CD4-positive, alpha-beta memory T cell (primary cell): ENCODE measurements at places on chromosomes 7 and 10.

DNA sequence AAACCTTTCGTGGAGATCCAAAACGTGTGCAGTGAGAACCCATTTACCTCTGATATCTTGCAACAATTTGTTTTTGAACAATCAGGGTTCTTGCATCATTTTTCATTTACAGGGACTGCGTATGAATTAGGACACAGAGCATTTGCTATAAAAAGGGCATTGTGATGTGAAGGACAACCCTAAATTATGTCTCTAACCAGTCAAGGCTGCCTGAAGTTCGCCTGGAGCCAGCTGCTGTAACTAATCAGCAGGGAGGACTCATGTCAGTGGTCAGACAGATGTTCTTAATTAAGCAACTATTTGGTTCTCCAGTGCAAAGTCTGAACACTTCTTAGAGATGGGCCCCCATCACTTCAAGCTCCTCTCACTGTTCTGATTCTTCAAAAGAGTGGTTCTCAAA is 674.8 kb downstream of the KCNMA1 start:
- DNase-seq = no peak

GRCh38 chr10:32882076-32882475 is 76.0 kb downstream of the ITGB1 start:
- DNase-seq = no peak

DNA sequence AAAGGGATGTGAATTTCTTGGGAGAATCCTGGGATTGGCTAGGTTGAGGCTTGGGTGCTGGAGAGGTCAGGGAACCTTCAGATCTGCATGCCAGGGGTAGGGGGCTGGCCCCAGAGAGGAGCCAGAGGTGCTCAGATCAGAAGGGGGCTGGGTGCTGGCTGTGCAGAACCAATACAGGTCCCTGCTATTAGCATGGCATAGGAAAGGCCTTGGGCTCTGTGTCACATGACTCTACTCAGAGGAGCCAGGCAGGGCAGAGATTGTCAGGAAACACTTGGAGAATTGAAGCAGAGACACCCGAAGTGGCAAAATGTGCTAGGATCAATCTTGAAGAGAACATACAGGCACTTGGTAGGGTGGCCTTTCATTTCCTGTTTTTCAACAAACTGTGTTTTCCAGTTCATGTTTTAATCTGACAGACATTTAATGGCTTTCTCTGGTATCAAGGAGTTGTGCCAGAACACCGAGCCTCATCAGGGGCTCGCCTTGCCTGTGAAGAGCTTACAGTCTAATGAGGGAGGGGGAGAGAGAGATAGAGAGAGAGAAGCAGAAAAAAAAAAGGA is 498.9 kb downstream of the RPS24 start:
- DNase-seq = no peak

- DNase-seq = no peak
These were observed 84.4 kb downstream of the RGS10 start for GRCh38 chr10:119457966-119458766.

DNA sequence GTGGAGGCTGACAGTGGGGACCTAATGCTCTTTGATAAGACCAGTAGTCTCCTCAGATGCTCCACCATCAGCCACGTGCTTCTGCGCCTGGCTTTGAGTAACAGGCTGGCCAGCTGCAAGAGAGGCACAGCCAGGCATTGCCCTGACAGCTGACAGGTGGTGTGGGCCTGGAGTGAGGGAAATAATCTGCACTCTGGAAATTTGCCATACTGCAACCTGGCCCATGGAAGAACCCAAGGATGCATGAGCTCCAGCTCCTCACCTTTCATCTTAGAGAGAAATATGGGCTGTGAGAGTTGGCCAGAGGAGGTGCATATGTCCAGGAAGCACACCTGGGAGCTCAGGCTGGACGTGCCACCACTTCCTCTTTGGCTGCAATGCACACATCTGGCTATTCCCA is 118.9 kb downstream of the PLXDC2 start:
- DNase-seq = no peak

GRCh38 chr10:43190775-43191174 is 52.5 kb downstream of the CSGALNACT2 start:
- DNase-seq = no peak

DNA sequence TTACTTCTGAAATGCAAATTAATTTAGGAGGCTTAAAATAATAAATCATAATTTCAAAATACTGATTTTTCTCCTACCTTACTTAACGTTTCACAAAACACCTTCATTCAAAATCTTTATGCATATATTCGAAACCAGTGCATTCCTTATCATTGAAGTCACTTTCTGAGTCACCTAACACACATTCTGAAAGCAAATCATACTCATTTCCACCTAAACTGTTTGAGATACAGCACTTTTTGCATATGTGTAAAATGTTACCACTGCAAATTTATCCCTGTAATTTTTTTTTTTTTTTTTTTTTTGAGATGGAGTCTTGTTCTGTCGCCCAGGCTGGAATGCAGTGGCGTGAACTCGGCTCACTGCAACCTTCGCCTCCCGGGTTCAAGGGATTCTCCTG is 15.7 kb downstream of the PPP3CB start:
- no peak for DNase-seq

DNA sequence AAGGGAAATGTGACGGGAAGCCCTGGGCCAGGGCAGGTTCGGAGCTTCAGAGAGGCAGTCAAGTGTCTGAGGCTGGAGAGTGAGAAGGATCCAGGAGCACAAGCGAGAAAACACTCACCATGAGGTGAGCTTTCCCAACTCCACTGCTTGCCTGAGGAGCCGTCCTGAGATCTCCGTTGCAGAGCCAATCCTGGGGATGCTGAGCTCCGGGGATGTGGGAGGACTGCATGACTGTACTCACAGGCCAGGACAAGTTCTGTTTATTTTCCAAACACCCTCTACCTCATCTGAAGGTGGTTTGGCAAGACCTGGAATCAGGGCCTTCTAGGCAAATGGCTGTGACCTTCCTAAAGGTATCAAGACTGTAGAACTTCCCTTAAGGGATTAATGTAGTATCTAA is 38.7 kb downstream of the GLI3 start:
- no peak for DNase-seq

DNA sequence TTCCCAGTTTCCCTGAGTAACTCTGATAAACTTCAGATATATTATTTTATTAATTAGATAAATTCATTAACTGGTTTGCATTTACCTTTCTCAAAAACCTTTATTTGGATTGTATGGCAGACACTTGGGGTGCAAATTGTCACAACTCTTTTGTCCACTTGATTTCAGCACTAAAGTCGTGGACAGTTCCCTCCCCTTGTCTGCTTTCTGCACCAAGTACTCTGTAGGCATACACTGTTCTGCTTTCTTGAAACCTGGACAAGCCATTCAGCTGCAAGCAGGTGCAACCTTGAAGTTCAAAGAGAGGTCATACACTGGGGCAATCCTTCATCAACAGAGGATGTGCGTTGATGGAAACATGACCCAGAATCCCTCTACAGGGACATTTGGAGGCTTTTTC is 162.9 kb downstream of the ARL5B start:
- DNase-seq = no peak

DNA sequence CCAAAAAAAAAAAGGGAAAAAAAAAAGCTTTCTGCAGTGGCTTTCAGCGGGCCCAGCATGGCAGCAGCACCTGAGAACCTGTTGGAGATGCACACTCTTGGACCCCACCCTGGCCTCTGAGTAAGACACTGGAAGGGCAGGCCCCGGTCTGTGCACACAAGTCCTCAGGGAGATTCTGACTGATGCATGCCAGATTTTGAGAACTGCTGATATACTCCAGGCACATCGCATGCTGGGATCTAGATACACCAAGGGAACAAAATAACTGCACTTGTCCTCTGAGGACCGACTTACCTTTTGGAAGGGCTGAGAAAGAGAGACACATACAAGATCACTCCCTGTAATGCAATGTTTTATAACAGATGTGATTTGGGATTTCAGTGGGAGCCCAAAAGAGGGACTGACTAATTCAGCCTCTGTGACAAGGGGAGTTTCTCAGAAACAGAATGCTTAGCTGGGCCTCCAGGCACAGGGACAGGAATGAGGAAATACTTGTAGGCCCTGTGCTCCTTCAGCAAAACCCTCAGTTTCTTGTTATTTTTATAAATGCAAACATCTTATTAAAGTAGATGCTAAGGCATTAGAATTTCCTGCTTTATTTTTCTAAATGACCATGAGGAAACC is 8.2 kb downstream of the EGFR start:
- DNase-seq = no peak

DNA sequence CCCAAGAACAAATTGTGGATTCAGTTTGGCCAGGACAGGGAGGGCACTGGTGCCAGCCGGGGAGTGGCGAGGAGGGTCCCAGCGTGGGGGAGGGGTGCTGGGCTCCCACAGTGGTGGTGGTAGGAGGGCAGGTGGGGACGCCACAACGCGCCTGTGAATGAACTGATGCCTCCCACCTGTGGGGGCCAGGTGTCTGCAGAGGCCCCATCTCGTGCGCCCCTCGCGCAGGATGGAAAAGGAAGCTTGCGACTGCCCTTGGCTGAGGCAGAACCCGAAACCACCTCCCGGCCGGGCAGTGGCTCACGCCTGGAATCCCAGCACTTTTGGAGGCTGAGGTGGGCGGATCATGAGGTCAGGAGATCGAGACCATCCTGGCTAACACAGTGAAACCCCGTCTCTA is 72.0 kb downstream of the MICALL2 start:
- no peak for DNase-seq

DNA sequence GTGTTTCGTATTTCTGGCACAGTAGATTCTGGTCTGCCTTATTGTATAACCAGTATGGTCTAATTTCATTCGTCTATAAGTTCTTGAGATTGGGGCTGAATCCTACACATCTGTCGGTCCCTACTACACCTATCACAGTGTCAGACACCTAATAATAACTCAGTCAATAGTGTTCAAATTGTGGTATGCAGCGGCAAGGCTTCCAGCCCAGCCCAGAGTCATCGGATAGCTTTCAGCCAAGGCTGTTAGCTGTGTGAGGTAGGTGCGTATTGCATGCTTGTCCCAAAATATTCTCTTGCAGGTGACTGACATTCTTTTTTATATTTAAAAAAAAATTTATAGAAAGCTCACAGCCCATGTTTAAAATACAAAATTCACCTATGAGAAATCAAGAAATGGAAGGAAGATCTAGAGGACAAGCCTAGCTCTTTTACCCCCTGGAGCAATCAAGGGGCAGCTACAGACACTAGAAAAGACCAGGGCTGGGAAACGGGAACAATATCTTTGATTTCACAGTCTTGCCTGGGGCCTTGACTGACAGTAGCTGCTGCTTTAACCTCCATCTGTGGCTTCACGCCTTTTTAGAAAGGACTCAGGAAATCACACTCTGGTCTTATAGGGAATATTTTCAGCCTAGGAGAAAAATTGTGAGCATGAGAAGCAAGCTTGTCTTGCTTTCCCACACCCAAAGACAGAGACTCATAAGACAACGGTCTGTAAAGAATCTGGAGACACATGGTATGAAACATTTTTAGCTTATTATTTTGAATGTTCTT is 9.5 kb upstream of the ASB4 start:
- DNase-seq = no peak

- DNase-seq = no peak
These were observed 303.9 kb upstream of the NRP1 start for GRCh38 chr10:33638374-33638773.

- DNase-seq = no peak
These were observed 59.4 kb downstream of the HTR7 start for GRCh38 chr10:90798482-90798881.

DNA sequence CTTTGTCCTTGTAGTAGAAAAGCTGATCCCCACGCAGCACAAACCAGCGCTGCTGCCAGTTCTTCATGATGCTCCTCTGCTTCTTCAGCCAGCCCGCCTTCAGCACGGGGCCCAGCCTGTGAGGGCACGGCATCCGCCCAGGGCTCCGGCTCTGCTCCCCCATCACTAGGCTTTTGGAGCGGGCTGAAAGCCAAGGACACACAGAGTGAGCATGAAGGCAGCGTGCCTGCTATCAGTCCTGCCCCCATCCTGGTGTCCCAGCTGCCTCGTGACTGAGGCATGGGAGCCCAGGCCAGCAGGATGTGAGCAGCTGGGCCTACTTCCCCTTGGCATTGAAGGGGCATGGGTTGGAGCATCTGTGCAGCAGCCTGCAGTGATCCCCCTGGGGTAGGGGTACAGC is 21.9 kb downstream of the ARHGAP22 start:
- DNase-seq = no peak

DNA sequence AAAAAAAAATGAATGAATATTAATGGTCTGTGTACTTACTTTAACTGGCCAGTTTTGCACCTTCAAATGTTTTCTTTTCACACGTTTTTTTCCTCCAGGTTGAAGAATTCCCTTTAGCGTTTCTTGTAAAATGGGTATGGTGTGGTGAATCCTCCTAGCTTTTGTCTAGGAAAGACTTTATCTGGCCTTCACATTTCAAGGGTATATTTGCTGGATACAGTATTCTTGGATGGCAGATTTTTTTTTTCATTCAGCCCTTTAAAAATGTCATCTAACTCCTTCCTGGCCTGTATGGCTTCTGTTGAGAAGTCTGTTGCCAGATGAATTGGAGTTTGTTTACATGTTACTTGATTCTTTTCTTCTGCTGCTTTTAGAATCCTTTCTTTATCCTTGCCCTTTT is 10.1 kb downstream of the SLC25A40 start:
- no peak for DNase-seq

GRCh38 chr10:94137747-94138146 is 144.0 kb downstream of the PLCE1 start:
- DNase-seq = no peak

DNA sequence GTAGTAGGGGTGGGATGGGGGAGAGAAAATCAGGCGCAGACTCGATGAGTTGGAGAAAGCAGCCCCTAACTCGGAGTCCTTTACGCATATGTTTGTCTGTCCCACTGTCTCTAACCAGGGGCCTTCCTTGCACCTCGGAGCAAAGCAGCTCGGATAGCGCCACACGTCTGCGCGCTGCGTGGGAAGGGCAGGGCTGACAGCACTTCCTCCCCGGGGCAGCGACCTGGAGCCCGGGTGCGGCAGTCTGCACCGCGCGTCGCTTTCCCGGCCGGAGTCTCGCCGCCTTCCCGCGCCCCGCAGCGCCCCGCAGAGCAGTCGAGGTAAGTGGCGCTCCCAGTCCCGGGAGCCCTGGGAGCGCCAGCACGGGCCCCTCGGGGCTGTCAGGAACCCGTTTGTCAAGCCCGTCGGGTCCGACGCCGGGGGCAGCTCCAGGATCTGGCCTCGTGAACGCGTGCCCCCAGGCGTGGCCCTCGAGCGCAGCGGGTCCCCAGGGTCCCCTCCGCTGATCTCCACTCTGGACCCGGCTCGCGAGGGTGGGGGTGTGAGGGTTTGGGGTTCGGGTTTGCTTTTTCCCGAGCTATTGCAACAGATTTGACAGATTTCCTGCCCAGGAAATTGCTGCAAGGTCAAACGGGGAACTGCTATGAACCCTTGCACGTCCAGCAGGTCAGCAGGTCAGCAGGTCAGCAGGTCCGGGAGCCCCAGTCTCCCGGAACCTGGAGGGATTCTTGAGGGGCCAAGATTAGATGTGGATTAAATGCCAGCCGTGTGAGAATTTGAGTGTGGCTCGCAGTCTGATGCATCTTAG is 597 bp downstream of the APBB1IP start:
- DNase-seq = peak; percentile 73
